Stimulated activated CD4-positive, alpha-beta T cell treated with anti-CD3 and anti-CD28 coated beads, TNF-alpha, amount 100 ng/mL, for 4 hours (primary cell): ENCODE measurements at places on chromosomes 16 and 17.

DNA sequence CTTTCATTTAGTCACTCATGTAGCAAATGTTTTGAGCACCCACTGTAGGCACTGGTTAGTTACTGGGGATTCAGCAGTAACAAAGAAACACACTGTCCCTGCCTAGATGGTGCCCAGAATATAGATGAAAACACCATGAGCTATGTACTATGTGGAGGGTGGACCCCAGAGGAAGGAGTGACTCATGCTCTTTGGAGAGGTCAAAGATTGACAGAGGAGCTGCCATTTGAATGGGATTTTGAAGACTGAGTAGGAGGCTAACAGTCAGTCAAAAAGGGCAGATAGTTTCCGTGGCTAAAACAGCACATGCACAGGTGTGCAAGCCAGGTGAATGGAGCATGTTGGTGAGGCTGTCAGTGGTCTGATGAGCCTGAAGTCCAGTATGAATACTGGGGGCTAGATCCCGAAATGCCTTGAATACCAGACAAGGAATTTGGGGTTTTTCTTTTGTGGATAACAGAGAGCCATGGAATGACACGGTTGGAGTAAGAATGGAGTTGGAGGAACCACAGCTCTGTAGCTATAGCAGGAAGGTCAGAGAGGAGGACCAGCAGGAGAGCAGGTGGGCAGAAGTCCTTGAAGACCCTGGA is 6.1 kb downstream of the IL21R start:
- no peak for DNase-seq

DNA sequence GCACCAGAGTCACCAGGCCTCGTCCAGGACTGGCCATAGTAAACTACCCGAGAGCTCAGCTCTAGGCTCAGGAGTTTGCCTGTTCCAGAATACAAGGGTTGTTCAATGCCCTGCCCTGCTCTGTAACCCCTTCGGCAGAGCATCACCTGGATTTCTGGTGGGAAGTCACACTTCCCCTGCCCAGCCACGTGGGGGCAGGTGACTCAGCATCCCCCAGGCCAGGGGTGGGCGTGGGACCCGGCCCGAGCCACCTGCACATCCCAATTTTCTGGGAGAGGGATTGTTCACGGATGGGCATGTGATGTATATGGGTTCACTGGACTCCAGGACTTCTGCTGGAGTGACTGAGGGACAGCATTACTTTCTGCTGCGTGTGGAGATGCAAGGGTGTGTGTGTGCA is 25.8 kb downstream of the COX4I1 start:
- no peak for DNase-seq

DNA sequence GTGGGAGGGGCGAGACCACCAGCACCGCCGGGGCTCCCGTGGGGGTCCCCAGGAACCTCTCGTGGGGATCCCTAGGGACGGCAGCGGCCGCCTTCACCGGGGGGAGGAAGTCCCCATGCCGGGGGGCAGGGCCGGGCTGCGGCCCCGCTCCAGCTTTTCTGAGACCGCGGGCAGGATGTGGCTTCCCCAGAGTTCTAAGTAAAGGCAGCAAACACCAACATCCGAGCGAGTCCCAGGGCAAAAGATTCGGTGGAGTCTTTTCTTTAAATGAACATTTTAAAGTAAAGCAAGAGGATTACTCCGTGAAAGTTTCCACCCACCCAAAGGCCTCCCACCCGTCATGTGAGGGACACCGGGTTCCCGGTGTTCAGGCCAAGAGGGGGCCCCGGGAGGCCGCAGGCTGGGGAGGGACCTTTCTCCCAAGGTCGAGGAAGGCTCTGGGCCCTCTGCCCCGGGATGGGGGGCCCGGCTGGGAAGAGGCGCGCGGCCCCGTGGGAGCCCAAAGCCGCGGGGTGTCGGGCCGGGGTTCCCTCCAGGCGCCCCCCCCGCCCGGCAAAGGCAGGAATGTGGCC is 137.2 kb upstream of the RPH3AL start:
- peak; percentile 42 for DNase-seq

GRCh38 chr17:55344514-55344997 is 77.1 kb downstream of the MMD start:
- no peak for DNase-seq

GRCh38 chr17:39927929-39928857 is 661 bp downstream of the LRRC3C start:
- no peak for DNase-seq

GRCh38 chr16:49552313-49552928 is 178.8 kb downstream of the C16orf78 start:
- DNase-seq = no peak

GRCh38 chr16:87636050-87636684 is 33.9 kb downstream of the JPH3 start:
- peak; percentile 67 for DNase-seq

DNA sequence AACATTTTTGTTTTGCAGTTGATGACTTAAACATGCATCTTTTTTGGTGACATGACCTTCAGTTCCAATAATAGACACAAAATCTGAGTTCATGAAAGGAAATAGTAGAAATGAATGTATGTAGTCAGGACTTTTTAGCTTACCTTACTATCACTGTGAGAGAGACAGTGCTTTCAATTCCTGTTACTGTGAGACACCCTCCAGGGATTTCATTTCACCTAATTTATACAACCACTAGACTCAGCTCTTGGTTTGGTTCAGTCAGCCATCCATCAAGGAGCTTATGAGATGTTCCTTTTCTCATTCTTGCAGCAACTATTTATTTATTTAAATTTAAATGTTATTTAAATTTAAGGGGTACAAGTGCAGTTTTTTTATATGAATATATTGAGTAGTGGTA is 77.9 kb downstream of the MAP2K4 start:
- DNase-seq = no peak

DNA sequence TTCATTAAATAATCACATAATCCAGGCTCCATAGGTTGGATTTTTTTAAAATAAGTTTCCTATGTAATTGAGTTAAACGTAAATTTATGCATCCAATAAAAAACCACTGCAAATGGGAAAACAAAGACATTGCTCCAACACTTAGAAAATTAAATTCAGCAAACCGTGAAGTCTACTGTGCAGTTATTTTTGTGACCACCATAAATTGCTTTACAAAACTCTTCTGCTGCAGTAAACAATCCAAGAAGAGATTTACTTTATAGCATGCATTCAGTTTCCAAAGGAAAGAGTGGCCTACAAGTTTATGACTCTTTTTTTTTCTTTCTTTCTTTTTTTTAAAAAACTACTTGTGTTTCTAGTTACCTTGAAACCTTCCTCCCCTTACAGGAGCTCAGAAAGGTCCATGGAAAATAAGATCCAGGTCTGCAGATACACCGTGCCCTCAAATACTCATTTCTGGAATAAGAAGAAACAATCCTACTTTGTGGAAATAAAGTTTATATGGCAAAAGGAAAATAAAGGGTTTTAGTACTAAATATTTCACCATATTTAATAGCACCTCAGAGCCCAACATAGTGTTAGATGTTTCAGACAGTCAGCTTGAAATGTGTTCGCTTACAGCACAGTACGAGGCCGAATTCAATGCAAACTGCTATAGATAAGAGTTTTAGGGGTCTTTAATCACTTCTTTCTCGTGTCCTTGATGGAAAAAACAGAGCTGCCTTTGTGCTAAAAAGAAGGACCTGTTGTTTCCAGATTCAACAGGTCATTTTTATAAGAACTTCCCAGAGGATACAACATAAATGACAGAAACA is 3.2 kb downstream of the HS3ST3A1 start:
- DNase-seq = no peak

GRCh38 chr17:17937201-17937853 is 34.9 kb downstream of the TOM1L2 start:
- no peak for DNase-seq

- no peak for DNase-seq
Observed at GRCh38 chr16:11067697-11068141, 123.4 kb downstream of the CLEC16A start.

- no peak for DNase-seq
Observed at GRCh38 chr17:33567223-33567622, 274.1 kb upstream of the ASIC2 start.

- no peak for DNase-seq
Observed at GRCh38 chr17:79466562-79467350, 144.1 kb downstream of the RBFOX3 start.

DNA sequence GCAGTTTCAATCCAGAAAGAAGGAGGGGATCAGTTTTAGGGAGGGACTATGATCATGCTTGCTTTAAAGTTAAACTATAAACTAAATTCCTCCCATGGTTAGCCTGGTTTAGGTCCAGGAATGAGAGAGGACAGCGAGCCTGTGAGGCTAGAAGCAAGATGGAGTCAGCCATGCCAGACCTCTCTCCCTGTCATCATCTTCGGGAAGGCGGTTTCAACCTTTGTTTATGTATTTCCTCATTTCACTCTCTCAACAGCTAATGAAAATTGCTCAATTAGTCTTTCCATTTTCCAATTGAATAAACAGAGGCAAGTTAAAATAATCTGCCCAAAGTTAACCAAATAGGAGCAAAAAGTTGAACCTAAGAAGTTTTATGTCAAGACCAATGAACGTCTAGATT is 201.5 kb downstream of the KCNJ2 start:
- no peak for DNase-seq

- no peak for DNase-seq
Observed at GRCh38 chr17:69012895-69013805, 47.6 kb downstream of the ABCA9 start.

GRCh38 chr17:1173432-1174262 is 6.1 kb downstream of the ABR start:
- DNase-seq = no peak

DNA sequence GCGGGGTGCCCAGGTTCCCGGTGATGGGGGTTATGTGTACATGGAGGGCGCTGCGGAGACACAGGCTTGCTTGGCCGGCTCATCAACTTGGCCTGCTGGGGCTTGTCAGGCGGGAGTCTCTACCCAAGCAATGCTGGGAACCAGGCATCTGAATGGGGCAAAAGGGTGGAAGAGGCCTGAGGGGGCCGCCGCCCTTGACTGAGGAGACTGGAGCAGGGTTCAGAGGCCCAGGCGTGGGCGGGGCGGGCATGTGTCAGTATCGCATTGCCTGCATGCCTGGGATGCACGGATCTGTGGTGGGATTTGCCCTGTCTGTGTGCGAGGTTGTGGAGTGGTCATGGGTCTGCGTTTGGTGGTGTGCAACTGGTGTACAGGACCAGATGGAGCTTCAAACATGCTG is 21.1 kb downstream of the ARHGAP23 start:
- no peak for DNase-seq

- DNase-seq = no peak
Observed at GRCh38 chr17:5135726-5136579, 20.1 kb downstream of the USP6 start.

DNA sequence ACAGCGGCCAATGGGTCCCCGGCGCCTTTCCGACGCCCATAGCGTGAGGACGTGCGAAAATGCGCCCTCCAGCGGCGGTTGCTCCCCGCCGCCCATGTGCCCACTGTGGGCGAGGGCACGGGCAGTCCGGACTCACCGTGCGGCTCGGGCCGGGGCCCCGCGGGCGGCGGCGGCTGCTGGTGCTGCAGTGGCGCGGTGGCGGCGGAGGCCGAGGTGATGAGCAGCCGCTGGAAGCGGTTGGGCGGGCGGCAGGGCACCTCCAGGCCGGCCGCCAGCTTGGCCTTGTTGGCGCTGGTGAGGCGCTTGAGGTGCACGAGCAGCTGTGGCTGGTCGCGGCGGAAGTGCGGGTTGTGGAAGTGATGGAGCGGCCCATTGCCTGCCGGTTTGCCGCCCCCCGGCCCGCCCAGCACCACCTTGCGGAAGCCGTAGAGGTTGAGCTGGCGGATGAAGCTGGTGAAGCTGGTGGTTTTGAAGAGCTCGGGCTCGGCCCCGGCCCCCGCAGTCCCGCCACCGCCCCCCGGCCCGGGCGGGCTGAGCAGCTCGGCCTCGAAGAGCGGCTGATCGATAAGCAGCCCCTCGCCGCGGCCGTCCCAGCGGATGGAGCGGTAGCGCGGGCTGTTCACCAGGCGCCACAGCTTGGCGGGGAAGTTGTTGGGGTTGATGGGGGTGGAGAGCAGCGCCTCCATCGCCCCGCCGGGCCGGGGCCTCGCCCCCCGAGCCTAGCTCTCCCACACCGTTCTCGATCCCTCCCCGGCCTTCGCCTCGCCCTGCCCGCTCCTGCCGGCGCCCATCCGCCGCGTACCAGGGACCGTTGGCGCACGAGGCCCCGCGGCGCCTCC is at the start of gene HSF5:
HSF5 (minus strand) TSS at position 820 of the 839 bp plus-strand sequence; CDS start at position 686, 134 bp downstream.
- peak; percentile 51 for DNase-seq

DNA sequence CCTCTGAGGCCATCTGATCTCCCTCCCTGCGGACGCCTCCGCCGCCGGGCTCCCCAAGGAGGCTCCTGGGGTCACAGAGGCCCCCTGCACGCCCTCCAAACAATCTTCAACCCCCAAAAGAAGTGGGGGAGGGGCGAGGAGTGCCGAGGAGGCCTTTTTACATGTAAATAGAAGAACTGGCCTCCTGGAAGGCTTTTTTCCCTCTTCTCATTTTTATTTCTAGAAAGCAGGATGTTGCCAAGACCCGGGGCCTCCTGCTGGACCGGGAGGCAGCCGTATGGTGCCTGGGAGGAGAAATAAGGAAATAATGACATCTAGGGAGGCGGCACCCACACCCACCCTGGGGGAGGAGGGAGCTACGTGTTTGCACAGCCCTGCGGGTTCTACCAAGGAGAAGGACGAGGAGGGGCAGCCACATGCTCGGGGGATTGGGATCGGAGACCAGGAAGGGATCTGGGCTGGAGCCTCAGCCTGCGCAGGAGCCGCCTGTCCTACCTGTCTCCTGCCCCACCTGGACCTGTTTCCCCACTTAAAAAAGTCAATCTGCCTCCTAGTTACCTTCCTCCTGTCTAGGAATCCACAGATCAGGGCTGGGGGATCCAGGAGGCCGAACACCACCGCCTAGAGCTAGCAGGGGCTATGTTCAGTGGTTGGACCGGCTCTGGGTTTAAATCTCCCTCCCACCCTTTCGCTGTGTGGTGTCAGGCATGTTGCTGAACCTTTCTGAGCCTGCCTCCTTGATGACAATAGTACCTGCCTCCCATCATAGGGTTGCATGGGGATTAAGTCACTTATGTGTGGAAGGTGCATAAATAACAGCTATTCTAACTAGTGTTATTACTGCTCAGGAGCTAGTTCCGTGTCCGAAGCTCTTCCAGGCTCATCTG is 175.7 kb upstream of the GSE1 start:
- DNase-seq = no peak

DNA sequence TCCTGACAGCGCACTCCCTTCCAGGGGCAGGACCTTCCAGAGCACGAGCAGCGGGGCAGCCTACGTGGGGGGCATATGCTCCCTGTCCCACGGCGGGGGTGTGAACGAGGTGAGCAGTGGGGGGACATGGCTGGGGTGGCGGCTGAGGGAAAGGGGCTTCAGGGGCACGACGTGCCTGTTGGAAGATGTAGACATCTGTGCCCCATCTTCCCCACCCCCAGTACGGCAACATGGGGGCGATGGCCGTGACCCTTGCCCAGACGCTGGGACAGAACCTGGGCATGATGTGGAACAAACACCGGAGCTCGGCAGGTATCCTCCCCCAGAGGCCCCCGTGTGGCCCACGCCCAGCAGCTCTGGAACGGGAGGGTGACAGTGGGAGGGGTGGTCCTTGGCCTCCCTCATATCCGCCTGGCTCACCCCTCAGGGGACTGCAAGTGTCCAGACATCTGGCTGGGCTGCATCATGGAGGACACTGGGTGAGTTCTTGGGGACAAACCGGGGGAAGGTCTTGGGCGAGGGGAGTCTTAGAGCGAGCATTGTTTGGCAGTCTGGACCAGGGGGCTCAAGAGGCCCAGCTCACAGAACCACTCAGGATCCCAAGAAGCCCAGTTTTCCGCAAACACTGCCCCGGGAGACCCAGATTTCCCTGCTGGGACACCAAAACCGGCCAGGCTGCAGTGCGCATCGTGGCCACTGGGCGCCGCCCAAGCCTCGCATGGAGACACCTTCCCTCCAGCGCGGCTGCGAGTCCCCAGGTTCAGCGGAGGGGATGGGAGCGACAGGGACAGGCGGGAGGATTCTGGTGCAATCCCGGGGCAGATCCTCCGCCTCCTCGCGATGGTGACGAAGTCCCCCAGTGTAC is 15.7 kb downstream of the ADAM11 start:
- peak; percentile 74 for DNase-seq
